ENCODE measurements at places on chromosomes 13 and 19.
A peak's percentile ranks its signal among the peaks of the same experiment; 100 is the strongest.

DNA sequence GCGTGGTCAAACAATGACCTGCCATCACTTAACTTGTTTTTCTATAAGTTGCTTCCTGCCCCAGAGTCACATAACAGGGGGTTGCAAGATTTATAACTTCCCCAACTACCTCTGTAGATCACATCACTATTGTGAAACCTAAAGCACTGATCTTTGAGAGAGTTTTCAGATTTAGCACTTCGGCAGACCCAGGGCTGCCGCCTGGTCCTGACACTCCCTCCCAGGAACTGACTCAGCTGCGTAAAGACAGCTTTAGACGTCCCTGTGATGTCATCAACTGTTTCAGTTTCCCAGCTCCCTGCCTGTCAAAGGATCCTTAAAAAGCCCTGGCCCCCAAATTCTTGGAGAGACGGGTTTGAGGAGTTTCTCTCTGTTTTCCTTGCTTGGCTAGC, 33.3 kb downstream of the IGFL2 start:
- DNase-seq = no peak

- no peak for DNase-seq
These were observed 154.3 kb upstream of the VSTM2B start for GRCh38 chr19:29371251-29372090.

GRCh38 chr13:100394005-100394695, 194.4 kb downstream of the GGACT start:
- no peak for DNase-seq

DNA sequence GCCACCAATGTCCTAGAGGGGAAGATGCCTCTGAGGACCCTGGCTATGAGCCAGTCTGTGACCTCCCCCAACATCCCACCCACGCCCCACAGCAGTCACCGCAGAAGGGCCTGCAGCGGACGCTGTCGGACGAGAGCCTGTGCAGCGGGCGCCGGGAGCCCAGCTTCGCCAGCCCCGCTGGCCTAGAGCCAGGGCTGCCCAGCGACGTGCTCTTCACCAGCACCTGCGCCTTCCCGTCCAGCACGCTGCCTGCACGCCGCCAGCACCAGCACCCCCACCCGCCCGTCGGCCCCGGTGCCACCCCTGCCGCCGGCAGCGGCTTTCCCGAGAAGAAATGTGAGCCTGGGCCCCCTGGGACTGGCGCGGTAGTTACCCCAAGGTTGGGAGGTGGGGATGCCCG, 30.6 kb downstream of the DPF1 start:
- no peak for DNase-seq

- DNase-seq = no peak
These were observed 1.5 kb upstream of the KCNN4 start for GRCh38 chr19:43782311-43782660.

DNA sequence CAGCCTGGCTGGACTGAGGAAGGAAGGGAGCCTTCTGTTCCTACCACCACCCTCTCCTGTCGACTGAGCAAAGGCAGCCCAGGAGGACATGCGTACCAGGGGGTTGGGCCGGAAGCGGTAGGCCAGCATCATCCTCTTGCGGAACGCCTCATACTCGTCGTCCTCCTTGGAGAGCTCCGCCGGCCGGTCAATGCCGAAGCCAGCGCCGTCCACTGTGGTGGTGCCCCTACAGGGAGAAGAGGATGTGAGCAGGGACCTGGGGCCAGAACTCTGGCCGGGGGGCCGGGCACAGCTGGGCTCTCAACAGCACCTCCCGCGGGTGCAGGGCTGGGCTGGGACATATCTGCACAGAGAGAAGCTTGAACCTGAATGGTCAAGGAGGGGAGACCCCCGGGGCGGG, 3.8 kb upstream of the TM6SF2 start:
- DNase-seq = no peak

DNA sequence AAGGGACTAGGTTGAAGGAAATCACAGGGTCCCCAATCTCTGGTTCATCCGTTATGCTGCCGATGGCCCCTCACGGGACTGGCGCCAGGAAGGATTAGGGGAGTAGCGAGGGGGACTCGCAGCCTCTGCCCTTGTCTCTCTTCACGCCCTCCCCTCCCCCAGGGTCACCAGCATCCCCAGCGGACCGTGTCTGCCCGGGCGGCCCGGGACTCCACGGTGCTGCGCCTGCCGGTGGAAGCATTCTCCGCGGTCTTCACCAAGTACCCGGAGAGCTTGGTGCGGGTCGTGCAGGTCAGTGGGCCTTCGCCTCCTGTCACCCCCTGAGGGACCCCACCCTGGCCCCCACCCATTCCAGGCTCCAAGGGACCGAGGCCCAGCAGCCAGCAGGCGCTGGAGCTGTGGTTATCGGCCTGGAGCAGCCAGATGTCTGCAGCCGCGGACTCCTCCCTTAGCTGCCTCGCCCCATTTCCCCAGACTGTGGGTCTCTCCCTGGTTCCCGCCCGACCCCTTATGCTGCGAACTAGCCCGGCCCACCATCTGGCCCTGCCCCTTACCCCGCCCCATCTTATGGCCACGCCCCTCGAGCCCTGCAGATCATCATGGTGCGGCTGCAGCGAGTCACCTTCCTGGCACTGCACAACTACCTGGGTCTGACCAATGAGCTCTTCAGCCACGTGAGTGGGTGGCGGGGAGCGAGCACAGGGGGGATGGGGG, 5.4 kb downstream of the PNPLA6 start:
- DNase-seq = peak; percentile 78

GRCh38 chr13:48709213-48709612, 55.5 kb downstream of the CYSLTR2 start:
- DNase-seq = peak; percentile 13

GRCh38 chr19:51327066-51328001, 14.6 kb downstream of the VSIG10L start:
- DNase-seq = peak; percentile 82

DNA sequence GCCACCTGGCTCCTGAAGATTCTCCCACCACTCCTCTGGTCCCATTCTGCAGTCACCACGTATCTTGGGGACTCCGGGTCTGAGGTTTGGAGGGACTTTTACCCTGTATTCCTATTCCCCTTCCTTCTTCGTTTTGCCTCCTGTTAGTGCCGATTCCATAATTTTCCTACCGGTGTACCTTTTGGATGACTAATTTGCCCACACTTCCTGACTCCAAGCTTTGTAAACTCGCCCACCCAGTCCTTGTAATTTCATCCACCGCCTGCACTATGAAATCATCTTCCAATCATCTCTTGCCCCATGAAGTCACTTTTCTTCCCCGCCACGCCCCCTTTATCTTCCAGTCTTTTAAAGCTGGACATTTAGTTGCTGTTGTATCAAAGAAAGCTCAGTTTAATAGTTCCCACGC, 572 bp downstream of the UCHL3 start:
- DNase-seq = peak; percentile 40

DNA sequence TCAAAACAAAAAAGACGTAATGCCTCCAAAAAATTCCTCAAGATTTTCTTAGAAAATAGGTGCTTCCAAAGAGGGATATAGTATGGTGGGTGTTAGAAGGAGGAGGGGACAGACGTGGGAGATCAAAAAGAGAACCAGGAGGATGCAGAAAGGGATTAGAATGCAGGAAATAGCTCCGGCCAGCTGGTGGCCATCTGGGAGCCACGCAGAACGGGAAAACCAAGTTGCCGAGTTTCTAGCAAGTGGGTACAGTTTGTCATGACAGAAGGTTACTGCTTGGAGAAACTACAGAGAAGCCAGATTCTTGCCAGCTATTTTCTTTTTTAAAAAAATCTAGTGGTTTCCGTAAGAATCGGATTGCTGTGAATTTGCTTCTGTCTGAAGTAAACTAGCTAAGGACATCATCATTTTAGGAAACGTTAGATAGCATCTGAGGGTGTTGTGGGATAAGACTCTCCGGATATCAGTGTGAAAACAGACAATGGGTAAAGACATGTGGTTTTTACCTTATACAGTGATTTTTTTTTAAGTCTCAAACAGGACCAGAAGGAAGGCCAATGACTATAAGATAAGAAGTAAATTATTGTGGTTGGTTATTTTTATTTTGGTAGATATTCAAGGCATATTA, 104.9 kb downstream of the HSPH1 start:
- DNase-seq = peak; percentile 21

GRCh38 chr13:106232681-106233080, 302.8 kb downstream of the EFNB2 start:
- no peak for DNase-seq

GRCh38 chr13:102040812-102041211, 361.0 kb downstream of the FGF14 start:
- no peak for DNase-seq

GRCh38 chr13:107020393-107020792, 452.5 kb upstream of the ARGLU1 start:
- DNase-seq = peak; percentile 56

DNA sequence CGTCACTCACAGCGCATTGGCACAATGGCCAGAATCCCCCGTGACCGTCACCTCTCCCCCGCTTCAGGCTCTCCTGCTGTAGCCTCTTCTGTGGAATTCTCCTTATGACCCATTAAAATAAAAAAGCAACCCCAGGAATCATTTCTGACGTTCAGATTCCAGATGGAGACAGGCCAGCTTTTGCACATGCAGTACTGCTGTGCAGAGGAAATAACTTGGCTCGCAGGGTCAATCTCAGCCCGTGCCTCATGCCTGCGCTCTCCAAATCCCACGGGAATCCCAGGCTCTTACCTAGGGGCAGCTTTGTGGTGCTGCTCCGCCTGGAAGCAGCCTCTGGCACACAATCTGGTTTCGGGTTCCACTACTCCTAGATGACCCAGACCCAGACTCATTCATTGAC, 32.7 kb upstream of the SOX1 start:
- DNase-seq = no peak

DNA sequence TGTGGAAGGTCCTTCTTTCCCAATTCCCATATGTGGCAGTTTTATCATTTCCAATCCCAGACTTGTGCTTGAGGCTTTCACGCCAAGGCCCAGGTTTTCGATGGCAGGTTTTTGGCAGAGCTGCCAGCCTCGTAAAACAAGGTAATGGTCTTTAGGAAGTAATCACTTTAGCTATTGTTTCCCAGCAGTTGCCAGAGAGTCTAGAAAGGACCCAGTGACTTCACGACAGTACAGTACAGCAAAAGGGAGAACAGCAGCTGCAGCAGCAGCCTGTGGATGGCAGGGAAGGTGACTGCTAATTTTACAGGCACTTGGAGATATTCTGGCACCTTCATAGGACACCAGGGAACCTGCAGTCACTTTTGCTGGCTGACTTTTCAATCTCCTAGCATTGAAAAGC, 291.6 kb upstream of the MAB21L1 start:
- no peak for DNase-seq

GRCh38 chr19:45403272-45403671, 1.6 kb downstream of the PPP1R13L start:
- no peak for DNase-seq
